ENCODE measurements at places on chromosomes 5 and 9.
A peak's percentile ranks its signal among the peaks of the same experiment; 100 is the strongest.

DNA sequence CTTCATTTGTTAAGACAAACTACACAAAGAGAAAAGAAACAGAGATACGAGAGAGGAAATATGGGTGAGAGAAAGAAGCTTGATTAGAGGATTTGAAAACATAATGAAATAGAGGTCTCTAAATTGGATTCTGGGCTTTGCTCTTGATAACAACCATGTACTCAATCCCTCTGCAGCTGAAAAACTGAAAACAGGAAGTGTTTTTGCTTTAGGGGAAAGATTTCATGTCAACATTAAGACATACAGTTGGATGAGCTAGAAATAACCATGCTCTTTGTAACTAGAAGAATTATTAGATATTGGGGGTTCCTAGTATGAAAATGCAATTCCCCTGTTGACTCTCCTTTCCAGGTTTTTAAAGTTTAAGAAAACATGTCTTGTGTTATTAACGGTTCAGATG, 21.9 kb downstream of the CRHBP start:
- no peak for DNase-seq

DNA sequence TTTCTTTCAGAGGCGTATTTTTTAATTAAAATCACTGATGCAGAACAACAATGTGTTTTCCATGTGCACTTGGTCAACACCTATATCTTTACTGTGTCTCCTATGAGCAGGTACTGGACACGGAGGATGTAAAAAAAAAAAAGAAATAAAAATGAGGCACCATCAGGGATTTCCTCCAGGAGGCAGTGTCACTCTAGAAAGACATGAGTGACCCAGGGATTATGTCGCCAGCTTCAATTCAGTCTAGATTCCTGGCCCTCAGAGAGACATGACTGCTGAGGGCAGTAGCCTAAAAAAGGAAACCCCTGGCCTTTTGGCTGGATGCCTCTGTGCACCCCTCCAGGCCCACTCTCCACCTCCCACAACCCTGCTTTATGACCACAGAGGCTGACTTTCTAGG, 18.3 kb upstream of the IL33 start:
- no peak for DNase-seq

GRCh38 chr5:34584165-34584564, 72.0 kb upstream of the RAI14 start:
- DNase-seq, result no peak

DNA sequence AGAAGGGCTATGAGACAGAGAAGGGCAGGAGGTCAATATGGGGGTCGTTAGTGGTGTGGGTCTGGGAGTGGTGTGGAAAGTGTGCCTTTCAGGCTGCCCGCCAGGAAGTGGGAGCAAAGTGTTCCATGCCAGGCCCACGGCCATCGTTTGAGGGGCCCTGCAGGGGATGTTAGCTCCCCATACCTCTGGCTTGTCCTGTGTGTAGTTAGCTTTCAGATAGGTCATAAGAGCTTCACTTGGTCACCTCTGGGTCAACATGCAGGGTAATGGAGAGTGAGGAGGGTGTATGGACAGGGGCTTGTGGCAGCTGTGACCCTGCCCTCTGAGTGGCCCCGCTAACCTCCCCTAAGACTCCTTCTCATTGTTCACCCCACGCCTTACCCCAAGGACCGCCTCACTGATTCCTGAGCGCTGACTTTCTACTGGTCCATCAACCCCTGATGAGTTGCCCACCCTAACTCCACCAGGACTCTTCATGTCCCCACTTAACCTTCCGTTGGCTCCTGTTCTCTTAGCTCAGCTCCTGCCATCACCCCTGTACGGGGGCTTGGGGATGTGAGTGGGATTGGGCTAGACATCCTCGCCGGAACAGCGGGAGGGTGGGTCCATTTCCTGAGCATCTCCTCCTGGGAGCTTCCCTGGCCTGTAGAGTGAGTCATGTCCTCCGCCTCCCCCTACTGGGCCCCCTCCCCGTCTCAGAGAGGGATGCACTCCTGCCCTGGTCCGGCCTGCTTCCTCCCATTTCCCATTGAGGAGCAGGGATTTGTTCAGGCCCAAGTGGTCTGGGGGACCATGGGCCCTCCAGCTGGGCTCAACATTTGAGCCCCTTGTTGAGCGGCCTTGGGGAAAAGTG, 125.7 kb downstream of the FGF18 start:
- no peak for DNase-seq

DNA sequence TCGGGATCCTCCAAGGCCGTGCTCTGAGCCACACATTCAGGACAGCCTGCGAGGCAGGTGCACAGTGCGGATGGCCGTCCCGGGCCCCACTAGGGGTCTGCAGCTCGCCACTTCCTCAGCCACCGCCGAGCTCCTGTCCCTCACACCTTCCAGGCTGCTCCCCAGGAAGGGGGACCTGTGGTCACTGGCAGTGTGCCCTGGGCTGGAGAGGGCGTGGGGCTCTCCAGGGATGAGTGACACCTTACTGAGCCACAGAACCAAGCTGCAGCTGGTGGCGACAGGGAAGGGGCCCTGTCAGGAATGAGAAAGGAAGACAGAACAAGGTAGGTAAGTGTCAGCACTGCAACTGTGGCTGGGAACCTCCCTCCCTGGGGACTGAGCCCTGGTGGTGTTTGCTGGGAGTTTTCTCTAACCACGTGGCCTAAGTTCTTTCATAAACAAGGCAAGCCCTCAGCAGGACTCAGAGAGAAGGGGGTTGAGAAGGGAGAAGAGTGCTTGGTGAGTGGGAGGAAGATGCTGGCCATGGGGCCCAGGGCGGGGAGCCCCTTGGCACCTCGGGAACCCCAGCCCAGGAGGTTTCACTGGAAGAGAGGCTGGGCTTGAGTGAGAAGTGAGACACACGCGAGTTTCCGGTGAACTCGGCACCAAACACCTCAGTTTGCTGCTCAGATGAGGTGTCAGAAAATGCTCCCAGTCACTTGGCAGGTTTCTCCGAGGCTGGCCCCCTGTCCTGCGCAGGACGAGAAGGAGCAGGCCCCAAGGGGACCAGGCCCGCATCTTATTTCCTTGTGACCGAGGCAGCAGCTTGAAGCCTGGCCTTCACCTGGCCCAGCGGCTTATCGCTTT, 5.2 kb downstream of the IL13 start:
- DNase-seq, result no peak

DNA sequence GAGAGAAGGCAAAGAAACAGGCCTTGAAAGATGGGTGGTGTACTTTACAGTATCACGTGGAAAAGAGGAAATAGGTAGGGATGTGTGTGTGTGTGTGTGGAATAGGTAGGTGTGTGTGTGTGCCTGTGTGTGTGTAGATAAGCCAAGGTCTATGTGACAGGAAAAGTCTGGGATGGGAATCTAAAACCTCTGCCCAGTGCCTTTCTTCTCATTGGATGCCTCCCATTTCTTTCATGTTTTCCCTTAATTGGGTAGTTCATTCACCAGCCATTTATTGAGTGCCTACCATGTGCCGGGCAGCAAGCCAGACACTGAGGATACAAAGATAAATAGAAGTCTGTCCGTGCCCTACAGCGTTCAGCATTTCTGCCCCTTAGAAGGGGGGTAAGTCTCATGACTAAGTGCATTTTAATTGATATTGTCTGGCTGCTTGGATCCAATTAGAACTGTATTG, 1.0 kb downstream of the URM1 start:
- DNase-seq, result no peak

DNA sequence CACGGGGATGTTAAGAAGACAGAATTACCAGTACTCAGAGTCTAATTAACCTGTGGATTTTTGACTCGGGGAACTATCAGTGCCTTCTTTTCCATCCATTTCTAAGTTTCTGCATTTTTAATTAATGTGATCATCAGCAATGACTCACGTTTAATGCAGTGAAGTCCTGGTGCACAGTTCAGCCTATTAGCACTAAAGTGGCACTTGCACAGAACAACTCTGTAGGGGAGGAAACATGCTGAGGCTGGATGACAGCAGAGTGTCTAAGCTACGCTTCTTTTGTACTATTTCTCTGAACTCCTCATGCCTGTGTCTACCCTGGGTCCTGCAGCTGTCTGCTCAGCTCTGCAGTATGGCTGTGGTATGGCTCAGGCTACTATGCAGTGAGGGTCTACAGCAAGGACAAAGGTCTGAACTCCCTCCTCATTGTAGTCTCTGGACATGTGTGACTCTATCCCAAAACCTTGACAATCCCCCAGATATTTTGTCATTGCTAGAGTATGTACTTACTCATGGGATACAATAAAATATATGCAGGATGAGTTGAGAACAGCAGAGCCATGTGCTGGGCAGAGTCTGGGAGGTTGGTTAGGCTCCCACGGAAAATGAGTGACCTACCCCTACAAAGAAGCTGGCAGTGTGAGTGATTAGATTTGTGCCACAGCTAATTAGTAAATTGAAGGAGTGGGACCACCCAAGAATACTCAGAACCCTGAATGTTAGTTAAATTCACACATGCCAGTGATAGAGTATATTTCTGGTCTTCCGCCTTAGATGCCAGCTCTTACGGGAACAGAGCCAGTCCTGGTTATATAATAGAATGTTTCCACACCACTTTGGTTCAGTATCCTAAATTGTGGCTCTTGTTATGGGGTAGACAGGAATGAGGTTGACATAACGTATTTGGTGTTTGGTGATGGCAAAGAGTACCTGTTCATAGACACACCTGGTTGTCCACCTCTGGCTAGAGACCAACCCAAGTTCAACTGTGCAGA, 148.0 kb downstream of the GHR start:
- DNase-seq, result peak; percentile 36

- peak; percentile 76 for DNase-seq
These were observed 46.1 kb upstream of the RIC1 start for GRCh38 chr9:5582835-5583195.

- DNase-seq, result peak; percentile 72
These were observed 136.1 kb downstream of the UGCG start for GRCh38 chr9:112032743-112033142.

DNA sequence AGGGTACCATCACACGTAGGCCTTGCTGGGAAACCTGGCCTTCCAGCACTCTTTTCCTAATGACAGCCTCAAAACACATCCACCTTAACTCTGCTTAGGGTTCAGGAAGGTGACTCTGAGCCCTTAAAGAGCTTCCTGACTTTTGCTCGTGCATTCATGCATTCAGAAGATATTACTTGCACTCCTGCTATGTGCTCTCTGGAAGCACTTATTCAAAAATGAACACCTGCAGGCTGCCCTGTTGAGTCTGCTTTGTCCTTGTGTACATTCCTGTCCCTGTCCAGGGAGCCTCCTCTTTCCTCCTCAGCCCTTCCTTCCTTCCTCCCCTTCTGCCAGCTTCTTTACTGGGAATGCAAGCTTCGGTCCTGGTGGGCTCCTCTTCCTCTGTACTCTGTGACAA, 61.5 kb downstream of the SPRY4 start:
- no peak for DNase-seq

Data from fibroblast of upper back skin (primary cell).